Activated naive CD4-positive, alpha-beta T cell treated with anti-CD3 and anti-CD28 coated beads, Interleukin-2, amount 50 U/mL, for 16 hours (primary cell): ENCODE measurements at places on chromosomes 7 and 10.

DNA sequence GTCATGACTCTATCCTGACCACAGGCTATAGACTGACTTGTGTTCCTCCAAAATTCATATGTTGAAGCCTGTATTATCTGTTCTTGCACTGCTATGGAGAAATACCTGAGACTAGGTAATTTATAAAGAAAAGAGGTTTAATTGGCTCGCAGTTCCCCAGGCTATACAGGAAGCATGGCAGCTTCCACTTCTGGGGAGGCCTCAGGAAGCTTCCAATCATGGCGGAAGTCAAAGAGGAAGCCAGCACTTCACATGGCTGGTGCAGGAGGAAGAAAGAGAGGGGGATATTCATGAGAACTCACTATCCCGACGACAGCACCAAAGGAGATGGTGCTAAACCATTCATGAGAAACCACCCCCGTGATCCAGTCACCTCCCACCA lies 84.3 kb upstream of the KDM7A start:
- DNase-seq: no peak

DNA sequence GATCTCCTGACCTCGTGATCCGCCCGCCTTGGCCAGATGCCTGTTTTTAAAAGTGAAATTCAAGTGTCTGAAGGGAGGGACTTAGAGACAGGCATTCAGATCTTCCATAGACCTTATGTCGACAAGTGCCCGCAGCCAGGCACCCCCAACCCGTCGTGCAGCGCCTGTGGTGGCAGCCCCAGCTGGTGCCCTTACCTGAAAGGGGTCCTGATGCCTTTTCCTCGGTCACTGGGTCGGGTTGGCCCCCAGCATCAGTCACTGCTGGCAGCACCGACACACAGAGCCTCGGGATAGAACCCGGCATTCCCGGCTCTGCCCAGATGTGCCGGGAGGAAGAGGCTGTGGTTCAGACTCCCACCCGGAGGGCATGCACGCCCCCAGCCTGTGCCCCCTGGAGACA lies 23.3 kb downstream of the LRRC27 start:
- DNase-seq: no peak

GRCh38 chr7:78578686-78579085 lies 780.1 kb downstream of the PHTF2 start:
- no peak for DNase-seq

GRCh38 chr10:107118866-107119265 lies 45.6 kb downstream of the SORCS1 start:
- DNase-seq: no peak

GRCh38 chr10:94093286-94093905 lies 99.7 kb downstream of the PLCE1 start:
- DNase-seq: no peak

- no peak for DNase-seq
Observed at GRCh38 chr7:107711301-107711700, 32.6 kb upstream of the CBLL1 start.

DNA sequence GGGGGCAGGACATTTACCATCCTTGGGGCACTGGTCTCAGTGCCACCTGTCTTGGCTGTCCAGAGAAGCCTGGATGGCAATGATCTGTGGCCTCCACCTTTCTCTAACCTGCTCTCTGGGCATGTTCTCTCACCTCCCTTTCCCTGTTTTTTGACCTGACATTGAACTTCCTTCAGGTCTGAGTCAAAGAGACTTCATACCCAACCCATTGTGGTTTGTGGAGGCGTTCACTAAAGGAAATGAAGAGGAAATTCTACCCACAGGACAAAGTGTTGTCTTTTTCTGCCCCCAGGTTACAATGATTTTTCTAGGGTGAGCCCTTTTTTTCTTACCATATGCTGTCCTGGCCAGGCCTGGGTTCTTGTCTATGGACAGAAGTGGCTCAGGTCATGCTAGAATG lies 76.6 kb downstream of the CYP26A1 start:
- no peak for DNase-seq

DNA sequence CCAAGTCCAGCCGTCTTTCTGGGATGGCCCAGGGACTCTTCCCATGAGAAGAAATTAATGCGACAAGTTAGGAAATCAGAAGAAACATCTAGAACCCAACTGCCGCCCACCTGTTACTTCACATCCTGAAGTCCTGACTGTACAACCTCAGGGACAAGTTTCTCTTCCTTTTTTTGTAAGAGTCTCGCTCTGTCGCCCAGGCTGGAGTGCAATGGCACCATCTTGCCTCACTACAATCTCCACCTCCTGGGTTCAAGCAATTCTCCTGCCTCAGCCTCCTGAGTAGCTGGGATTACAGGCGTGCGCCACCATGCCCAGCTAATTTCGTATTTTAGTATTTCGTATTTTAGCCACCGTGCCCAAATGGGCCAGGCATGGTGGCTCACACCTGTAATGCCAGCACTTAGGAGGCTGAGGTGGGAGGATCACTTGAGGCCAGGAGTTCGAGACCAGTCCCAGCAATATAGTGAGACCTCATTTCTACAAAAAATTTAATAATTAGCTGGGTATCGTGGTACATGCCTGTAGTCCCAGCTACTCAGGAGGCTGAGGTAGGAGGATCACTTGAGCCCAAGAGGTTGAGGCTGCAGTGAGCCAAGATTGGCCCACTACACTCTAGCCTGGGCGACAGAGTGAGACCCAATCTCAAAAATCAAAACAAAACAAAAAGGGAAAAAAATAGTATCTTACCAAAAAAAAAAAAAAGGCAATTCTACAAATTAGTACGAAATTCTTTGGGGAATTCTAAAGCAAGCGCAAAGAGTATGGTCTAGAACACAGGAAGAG lies 20.8 kb downstream of the LAT2 start:
- DNase-seq: no peak

DNA sequence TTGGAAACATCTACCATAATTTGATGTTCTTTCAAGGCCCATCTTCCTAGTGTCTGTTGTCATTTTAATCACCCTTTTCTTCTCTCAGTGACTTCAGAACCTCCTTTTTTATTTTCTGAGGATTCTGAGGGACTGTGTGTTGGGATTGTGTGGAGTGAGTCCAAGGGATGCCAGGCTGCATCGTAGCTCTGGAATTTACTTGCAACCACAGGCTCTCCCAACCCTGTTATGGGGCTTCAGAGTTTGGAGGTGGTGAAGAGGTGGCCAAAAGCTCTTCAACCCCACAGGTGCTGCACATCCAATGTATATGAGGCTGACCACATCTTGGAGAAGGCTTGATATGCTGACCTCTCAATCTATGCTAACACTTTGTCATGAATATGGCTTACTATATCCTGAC lies 79.5 kb upstream of the GPR141 start:
- DNase-seq: no peak

GRCh38 chr10:79431891-79432831 lies 13.3 kb downstream of the ZCCHC24 start:
- no peak for DNase-seq

DNA sequence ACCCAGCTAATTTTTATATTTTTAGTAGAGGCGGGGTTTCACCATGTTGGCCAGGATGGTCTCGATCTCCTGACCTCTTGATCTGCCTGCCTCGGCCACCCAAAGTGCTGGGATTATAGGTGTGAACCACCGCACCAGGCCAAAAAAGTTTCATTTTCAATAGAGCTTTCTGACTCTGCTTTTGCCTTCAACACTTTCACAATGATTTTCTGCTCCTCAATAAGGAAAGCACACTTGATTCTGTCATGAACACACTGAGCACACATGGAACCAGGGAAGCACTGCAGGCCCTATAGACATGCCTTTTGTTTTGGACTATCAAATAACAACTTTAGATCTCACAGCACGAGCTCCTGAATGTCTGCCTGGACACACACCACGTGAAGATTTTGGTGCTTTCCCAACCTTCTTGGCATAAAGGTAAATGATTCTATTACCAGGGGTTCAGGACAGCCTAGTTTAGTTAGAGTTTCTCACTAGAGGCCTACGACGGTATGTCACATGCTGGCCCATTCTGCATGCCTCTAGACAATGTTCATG lies 8.0 kb downstream of the RRP12 start:
- no peak for DNase-seq

GRCh38 chr10:72697716-72698115 lies 5.8 kb downstream of the MCU start:
- no peak for DNase-seq

DNA sequence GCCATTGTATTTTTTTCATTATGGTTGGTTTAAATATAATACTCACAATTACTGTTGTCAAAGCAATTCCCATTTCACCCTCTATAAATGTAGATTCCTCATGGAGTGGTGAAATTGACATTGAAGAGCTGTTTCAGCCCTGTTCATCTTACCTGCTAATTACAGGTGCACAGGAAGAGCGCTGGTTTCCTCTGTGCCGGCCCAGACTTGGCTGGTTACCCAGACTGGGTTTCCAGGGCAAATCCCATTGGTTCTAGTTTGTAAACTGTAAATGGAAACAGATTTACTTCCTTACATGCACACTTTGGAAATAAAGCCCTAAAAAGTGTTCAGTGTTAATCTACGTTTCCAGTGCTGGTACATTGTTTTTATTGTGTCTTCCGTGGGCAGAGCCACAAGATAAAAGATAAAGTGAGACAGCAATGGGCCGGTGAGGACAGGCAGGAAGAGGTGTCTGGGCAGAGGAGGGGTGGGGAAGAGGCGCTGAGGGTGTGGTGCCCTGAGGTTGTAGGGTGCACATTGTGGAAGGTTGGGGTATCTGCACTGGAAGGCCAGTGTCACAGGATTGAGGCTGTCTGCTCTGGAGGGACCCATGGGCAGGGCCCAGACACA lies 71.6 kb upstream of the ZPBP start:
- no peak for DNase-seq

DNA sequence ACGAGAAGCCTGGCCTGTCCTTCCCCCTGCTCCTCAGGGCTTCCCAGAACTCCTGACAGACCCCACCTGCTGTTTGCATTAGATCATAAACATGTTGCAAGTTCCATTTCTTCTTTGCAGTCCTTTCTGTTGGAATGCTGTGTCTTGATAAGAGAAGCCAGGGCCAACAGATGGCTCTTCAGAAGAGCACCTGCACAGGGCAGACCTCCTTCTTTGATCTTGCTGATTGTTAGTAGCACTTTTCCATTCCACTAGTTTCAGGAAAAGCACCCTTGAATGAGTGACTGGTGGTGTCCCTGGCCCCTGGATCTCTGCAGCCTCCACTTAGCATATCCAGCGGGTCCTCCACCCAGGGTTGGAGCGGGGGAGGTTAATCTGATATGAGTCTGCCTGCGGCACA lies 243.2 kb downstream of the GFRA1 start:
- no peak for DNase-seq

- peak; percentile 59 for DNase-seq
Observed at GRCh38 chr7:140672382-140673062, at the start of gene ADCK2. ADCK2 (plus strand) TSS chr7:140672945; CDS start chr7:140673331, 386 bp downstream.

- no peak for DNase-seq
Observed at GRCh38 chr7:122082670-122083069, 61.4 kb downstream of the AASS start.

DNA sequence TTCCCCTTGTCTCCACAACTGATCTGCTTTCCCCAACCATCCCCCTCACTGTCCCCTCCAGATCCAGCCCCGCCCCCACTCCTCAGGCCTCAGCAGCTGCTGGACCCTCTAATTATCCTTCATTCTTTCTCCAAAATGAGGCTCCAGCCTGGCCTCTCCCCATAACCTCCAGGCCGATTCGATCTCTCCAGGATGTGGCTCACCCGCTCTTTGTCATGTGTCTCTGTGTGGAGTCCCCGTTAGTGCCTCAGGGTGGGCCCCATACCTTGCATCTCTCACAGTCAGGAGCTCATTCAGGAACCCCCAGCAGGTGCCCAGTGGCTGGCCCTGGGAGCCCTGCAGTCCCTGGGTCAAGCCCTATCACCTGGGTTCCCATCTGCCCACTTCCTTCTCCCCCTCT lies 1.3 kb downstream of the PILRA start:
- no peak for DNase-seq

DNA sequence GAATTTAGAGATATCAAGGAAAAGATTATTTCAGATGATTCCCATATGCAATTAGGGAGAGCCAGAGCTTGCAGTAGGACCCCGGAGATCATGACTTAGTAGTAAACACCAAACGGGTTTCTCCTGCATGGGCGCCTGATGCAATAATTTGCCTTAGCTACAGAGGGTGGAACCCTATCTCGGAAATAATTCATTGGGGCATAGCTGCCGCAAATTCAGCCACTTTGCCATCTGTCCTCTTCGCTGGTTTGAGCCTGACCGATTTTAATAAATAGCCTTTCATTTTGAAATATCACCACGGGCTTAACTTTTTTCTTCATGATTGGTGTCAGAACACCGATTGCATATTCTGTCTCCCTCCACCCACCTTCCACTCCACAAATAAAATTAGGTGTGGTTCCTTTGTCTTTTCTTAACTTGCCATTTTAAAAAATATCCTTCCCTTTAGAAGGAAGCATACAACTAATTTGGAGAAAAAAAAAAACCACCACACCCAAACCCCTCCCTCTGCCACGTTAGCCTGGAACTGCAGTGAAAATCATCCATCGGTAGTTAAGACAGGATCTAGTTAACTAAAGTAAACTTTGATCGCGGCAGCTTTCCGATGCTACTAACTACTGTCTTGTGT lies 1.4 kb downstream of the GARS1 start:
- peak; percentile 37 for DNase-seq

GRCh38 chr10:128125416-128125943 lies 743 bp downstream of the MKI67 start:
- peak; percentile 15 for DNase-seq

GRCh38 chr7:48786951-48787350 lies 137.4 kb upstream of the CDC14C start:
- no peak for DNase-seq

- DNase-seq: no peak
Observed at GRCh38 chr7:71687286-71687685, 555.3 kb downstream of the GALNT17 start.

DNA sequence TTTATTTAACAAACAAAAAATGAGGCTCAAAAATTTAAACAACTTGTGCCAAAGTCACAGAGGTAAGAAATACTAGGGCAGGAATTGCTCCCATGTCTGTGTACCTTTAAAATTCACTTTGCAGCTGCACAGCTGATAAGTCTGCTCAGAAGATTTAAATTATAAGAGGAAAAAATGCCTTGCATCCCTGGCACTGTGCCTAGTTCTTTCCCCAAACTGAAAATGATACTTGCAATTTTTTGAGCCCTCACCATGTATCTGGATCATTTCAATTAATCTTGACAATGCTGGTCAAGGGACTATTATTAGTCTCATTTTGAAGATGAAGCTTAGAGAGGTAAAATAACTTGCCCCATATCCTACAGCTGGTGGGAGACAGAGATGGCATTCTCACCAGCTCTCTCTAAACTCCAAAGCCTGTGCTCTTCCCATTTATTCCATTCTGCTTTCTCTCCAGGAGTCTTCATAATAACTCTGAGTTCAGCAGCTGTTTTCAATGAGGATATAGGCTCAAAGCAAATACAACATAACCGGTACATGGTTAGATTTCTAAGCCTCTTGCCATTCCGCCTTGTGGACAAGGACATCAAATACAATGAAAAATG lies 350.5 kb upstream of the LRRTM3 start:
- no peak for DNase-seq

DNA sequence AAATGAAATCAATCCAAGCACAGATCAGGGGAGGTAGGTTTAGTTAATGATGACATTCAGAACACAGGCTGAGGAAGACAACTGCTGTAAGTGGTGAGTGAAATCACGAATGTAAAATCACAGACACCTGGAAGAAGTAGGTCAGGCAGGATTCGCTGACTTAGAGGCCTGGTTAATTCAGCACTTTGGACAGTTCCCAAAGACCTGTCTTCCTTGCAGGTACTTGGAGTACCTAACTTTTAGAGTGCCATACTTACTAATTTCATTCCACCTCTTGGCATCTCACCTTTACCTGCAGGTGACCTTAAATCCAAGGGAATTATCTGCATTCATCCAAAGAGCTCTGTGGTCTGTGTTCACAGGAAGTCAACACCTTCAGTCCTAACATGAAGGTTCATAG lies 822.3 kb downstream of the PHTF2 start:
- DNase-seq: no peak

- no peak for DNase-seq
Observed at GRCh38 chr10:49613165-49613881, 514 bp upstream of the CHAT start.
